ENCODE measurements at places on chromosomes 3 and 15.

GRCh38 chr3:169894110-169894509 is 17.3 kb upstream of the SAMD7 start:
- DNase-seq: no peak

- DNase-seq: no peak
Measured at GRCh38 chr3:55297245-55297644, 189.9 kb downstream of the WNT5A start.

GRCh38 chr15:79978655-79979514 is 7.9 kb upstream of the BCL2A1 start:
- peak; percentile 91 for DNase-seq

- no peak for DNase-seq
Measured at GRCh38 chr15:48336940-48337339, 5.7 kb downstream of the DUT start.

- DNase-seq: no peak
Measured at GRCh38 chr15:71117714-71118305, 2.5 kb downstream of the THSD4 start.

- peak; percentile 78 for DNase-seq
Measured at GRCh38 chr3:188529228-188529627, 375.3 kb downstream of the LPP start.

GRCh38 chr3:133924041-133924440 is 28.4 kb upstream of the RAB6B start:
- DNase-seq: no peak

DNA sequence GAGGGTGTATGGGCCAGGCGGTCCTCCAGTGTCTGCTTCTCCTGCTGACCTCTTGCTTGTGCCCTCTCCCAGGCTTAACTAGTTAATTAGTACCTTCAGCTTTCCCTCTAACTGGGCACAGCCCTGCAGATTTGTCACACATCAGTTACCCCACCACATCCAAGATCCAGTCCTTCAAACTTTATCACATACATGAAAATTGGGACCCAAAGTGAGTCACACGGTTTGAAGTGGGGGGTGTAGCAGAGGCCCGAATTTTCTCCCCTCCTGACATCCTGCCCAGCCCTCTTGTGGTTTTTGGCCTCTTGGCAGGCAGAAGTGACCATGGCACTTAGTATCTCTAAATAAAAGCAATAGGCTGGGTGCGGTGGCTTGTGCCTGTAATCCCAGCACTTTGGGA is 3.9 kb downstream of the MAPKAPK3 start:
- DNase-seq: no peak
